Parietal lobe (tissue), 2 donors: ENCODE measurements at places on chromosomes 12 and 14. TPM values are rescaled to one million over a fixed set of nuclear protein-coding genes. Genes with fewer than 3 reads are reported as not detected.

Gene RIPK3
- not detected for total RNA-seq

Gene XPOT
- total RNA-seq = 62.6 TPM

Gene GARIN6
- not detected for total RNA-seq

Gene CLEC7A
- total RNA-seq = 0.31 TPM
